EH (cell line): ENCODE measurements at places on chromosomes 16 and 17.

- no peak for DNase-seq
These were observed 1.7 kb upstream of the STAT3 start for GRCh38 chr17:42389899-42390298.

- DNase-seq, result no peak
These were observed 10.0 kb downstream of the C1QTNF1 start for GRCh38 chr17:79033741-79034501.

- DNase-seq, result no peak
These were observed 21.1 kb downstream of the PIPOX start for GRCh38 chr17:29063992-29064391.

DNA sequence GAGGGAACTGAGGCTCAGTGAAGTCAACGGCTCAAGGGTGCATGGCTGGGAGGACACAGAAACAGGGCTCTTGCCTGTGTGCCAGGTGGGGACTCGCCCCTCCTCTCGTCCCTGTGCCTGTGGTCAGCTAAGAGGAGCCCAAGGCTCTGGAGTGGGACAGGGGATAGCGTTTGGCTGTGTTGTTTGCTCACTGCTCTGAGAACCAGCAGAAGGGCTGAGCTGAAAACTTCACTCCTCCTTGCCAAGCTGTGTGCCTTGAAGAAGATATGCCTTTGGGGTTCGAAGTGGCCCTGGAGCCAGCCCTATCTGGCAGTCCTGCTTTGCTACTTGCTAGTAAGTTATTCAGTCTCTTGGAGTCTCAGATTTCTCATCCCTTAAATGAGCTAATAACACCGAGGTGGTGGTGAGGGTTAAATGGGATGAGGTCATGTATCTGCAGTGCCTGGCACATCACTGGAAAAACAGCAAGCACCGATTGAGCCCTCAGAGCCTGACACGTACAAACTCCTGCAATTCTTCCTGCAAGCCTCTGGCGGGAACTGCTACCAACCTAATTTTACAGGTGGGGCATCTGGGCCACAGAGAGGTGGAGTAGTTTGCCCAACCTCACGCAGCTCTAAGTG is 17.7 kb downstream of the FOXL1 start:
- peak; percentile 69 for DNase-seq

- DNase-seq, result peak; percentile 16
These were observed 59.3 kb downstream of the ASIC2 start for GRCh38 chr17:33233811-33234177.

DNA sequence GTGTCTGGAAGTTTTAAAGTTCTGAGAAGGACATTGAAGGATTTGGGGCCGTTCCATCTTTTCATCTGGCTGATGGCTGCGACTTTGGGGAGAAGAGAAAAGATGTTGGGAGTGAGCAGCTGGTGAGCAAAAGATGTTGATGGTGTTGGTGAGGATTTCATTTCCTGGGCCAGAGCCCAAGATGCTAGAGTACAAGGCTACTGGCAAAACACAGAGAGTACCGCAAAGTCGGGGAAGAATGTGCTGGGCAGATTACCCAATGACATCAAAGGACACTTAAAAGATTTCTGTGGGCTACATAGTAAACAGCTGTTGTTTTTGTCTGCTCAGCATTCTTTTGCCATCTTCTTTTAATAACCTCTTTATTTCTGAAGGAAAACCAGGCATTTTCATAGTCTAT is 49.4 kb upstream of the GAS7 start:
- no peak for DNase-seq

DNA sequence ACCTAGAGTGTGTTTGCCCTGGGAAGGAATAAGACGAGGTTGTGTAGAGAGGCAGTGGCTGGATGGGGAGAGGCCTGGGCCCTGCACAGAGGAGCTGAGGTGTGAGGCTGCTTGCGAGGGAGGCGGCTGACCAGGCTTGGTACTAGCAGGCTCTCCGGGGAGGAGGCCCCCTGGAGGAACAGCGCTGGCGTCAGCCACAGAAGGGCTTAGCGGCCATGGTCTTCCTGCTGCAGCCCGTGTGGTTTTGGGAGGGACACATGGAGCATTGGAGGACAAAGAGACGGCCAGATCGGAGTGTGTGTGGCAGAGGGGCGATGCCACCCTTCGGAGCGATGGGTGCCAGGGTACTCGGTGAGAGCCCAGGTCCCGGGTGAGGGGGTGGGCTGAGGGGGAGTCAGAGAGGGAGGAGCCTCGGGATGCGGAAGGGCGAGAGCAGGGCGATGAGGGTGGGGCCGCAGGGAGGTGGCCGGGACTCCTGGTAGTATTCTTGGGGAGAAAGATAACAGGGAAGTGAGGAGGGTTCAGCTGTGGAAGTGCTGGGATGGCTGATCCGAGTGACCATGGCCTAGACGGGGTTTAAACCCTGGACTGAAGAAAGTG is 8.3 kb downstream of the BANP start:
- no peak for DNase-seq

GRCh38 chr17:28665994-28666393 is 4.0 kb downstream of the SUPT6H start:
- no peak for DNase-seq

- DNase-seq, result no peak
These were observed 533.9 kb upstream of the CDH11 start for GRCh38 chr16:65655802-65656201.

GRCh38 chr17:44022246-44022645 is 7.5 kb upstream of the TMEM101 start:
- DNase-seq, result no peak

- DNase-seq, result peak; percentile 64
These were observed 265.0 kb downstream of the CPPED1 start for GRCh38 chr16:12538667-12539091.

- no peak for DNase-seq
These were observed 98.9 kb upstream of the NLRP1 start for GRCh38 chr17:5683241-5683640.

DNA sequence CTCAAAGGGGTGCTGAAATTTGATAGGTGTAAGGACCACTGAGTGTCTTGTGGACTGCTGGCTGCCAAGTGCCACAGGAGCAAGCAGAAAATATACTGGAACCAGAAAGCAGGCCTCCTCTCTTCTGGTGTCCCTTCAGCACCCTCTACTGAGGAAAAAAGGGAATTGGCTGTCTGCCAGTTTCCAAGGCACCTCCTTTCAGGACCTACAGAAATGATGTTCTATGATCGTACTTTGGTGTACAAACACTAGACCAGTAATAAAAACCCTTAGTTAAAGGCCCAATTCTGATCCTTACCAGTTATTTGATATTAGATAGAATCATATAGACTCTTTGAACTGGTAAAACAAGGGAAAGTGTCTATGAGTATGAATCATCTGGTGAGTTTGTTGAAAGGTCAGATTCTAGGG is 35.8 kb upstream of the BCAS3 start:
- peak; percentile 83 for DNase-seq

DNA sequence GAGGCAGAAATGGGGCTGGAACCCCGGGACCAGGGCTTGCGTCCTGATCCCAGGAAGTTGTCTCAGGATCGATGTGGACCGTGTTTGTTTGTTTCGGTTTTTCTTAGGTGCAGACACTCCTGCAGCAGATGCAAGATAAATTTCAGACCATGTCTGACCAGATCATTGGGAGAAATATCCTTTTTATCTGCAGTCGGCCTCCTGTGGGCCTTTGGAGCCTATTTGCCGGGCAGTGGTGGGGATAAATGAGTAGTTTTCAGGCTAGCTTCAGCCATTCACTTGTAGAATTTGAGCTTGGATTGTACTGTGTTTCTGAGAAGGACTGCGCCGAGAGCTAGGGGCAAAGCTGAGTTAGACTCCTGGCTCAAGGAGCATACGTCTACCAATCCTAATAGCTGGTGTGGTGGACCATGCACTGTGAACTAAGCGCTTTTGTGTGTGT is 816 bp downstream of the HSBP1 start:
- peak; percentile 12 for DNase-seq

GRCh38 chr17:62572888-62573401 is 54.5 kb upstream of the MRC2 start:
- DNase-seq, result peak; percentile 63

GRCh38 chr17:46180892-46181274 is 12.3 kb downstream of the KANSL1 start:
- DNase-seq, result peak; percentile 38

DNA sequence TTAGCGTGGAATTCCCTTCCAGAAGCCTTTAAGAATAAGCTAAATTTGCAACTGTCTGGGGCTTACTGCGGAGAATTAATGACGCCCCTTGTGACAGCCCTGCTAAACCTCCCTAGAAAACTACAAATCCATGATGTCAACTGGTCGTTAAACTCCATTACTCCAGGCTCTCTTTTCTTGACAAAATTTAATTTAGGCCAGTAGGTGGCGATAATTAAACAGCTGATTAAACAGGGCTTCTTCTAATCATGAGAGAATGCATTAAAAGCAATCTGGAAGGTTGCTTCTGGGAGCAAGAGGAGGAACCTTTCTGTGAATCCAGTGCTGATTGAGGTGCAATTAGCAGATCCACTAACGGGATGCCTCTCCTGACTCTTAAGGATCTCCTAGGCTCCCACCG is 8.1 kb upstream of the NLRP1 start:
- DNase-seq, result peak; percentile 54
